Ovary (tissue), 10 donors: ENCODE measurements at places on chromosomes 3 and 15. TPM values are rescaled to one million over a fixed set of nuclear protein-coding genes. Genes with fewer than 3 reads are reported as not detected.

Gene ZBTB47
- polyA plus RNA-seq = 7.7 TPM

Gene SPATA16
- not detected for polyA plus RNA-seq

Gene PFN2
- 175 TPM for polyA plus RNA-seq

Gene TMEM158
- polyA plus RNA-seq = 3.2 TPM

Gene SLC26A6
- 14.5 TPM for polyA plus RNA-seq

Gene EPHB1
- polyA plus RNA-seq = 0.25 TPM

Gene CGNL1
- polyA plus RNA-seq = 24.0 TPM

Gene XCR1
- polyA plus RNA-seq = 0.04 TPM

Gene ASB14
- polyA plus RNA-seq = not detected

GRCh38 chr3:151379083-151379734, 5.3 kb downstream of the P2RY12 start:
- DNase-seq = peak; percentile 49

- peak; percentile 37 for DNase-seq
Observed at GRCh38 chr15:37109872-37110572, 9.7 kb upstream of the MEIS2 start.

DNA sequence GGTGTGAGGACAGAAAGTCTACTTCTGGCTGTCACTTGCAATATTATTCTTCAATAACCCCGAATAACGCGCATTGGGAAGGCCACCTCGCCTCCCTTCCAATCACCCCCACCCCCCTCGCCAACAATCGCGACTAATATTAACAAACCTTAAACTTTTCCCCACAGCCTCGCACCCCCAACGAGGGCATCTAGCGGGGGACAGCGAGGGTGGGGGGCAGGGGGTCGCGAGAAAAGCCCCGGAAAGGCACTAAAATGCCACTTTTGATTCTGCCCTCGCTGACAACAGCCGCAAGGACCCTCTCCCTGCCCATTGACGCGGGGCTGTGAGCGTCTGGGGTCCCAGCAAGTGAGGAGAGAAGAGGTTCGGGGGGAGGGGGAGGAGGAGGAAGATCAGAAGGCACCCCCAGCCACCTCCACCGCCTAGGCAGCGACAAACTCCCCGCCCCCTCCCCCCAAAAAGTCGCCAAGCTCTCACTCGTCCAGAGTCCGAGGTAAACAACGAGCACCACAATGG, 868 bp downstream of the SATB1 start:
- peak; percentile 43 for DNase-seq

GRCh38 chr3:49703956-49704355, 14.6 kb downstream of the RNF123 start:
- no peak for DNase-seq

DNA sequence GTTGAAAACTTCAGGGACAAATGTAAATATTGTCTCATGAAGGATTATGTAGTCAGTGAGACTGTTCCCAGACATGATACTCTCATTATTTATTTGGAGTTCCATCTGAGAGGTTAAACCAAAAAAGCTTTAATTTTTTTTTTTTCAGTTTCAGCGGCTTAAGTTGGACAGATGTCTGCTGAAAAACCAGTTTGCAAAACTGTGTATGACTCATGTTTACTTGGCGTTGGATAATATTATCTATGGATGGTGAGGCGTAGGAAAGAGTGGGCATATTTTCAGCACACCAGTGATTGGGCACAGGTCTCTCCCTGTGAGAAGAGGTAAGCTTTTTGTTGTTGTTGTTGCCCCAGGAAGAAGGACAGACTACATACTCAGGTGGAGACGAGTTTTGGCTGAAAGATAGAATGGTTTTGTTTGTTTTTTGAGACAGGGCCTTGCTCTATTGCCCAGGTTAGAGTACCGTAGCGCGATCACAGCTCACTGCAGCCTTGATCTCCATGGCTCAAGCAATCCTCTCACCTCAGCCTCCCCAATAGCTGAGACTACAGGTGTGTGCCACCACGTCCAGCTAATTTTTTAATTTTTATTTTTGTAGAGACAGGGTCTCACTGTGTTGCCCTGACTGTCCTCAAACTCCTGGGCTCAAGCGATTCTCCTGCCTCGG, 16.4 kb upstream of the ANXA2 start:
- no peak for DNase-seq

DNA sequence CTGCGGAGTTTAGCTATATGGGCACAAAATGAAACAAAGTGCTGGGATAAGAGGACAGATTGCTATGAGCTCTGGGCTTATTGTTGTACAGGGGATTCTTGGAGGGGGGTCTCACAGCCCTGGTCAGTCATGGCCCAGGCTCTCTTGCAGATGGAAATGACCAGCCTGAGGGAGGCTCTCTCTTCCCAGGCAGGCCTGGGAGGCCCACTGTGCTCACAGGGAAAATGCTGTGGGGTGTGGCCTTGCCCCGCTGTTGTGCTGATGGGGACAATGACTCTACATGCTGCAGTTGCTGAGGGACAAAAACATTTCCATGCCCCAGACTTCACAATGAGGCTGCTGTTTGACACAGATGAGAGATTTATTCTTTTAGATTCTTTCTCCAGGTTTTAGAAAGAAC, 202.2 kb downstream of the KLF13 start:
- no peak for DNase-seq

DNA sequence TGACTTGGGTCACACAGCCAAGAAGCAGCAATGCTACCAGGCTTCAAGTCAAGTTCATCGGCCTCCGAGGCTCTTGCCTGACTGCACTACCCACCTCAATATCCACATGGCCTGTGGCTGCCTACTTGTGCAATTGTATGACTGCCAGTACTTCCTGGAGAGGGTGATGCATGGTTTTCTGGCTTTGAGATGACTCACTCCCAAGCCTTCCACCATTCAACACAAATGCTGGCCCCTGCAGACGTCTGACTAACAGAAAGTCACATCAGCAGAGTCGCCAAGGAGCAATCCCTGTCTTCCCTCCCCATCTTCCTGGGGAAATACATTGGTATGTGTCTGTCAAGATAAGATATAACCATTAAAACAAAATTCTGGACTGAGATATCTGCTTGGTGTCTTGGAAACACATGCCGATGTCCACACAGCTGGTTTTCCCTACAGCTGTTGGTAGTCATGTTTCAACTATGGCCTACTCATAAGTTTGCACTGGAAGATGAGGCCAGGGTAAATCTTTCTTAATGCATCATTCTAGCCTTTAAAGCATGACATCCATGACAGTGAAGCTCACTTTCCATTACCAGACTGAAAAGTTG, 79.6 kb upstream of the SPATA12 start:
- DNase-seq = no peak

GRCh38 chr3:14358426-14359211, 43.8 kb upstream of the SLC6A6 start:
- peak; percentile 86 for DNase-seq

GRCh38 chr3:57791245-57791644, 35.1 kb downstream of the SLMAP start:
- DNase-seq = no peak

GRCh38 chr15:45714590-45715488, 80.0 kb downstream of the SQOR start:
- DNase-seq = no peak

GRCh38 chr15:94522125-94522524, 290.8 kb downstream of the MCTP2 start:
- no peak for DNase-seq

GRCh38 chr3:13411186-13411860, 8.8 kb downstream of the NUP210 start:
- DNase-seq = no peak

DNA sequence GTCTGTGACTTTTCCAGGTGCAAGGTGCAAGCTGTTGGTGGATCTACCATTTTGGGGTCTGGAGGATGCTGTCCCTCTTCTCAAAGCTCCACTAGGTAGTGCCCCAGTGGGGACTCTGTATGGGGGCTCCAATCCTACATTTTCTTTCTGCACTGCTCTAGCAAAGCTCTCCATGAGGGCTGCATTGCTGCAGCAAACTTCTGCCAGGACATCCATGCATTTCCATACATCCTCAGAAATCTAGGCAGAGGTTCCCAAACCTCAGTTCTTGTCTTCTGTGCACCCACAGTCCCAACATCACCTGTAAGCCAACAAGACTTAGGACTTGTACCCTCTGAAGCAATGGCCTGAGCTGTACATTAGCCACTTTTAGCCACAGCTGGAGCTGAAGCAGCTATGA, 694.5 kb upstream of the BCHE start:
- no peak for DNase-seq

DNA sequence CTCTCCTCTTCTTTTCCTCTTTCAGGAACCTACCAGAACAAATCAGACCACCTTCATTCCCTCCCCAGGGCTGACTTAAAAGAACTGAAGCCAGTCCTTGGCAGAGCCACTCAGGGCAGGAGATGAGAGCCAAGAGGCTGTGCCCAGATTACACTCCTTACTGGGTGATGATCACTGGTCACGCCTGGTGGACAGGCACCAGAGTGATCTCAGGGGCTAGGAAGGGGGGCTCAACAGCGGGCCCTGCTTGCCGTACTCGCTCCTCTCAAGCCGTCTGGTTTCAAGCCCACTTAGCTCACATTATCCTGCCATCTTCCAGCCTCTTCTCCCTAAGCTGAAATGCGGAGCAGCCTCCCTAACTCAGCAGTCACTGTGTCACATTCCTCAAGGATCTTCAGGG, 1.7 kb upstream of the FAH start:
- no peak for DNase-seq

- DNase-seq = no peak
Observed at GRCh38 chr3:16319307-16319706, 54.3 kb downstream of the OXNAD1 start.

GRCh38 chr3:81735334-81735733, 26.1 kb downstream of the GBE1 start:
- no peak for DNase-seq

- no peak for DNase-seq
Observed at GRCh38 chr15:32981536-32981935, 213.0 kb downstream of the FMN1 start.

DNA sequence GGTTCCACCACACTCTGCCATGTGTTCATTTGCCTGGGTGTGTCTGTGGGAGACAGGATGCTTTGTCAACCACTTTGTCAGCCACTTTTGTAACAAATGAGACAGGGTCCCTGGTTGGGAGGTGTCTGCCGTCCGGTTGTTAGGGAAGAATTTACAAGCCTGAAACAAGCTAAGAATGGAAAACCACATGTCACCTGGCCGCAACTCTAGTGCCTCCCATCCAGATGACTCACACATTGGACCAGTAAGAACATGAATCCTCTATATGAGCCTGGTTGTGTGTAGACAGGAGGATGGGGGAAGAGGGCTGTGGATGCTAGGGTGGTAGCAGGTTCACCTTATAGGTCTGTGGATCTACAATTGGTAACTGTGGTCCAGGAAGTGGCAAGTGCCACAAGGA, 335.3 kb downstream of the CLSTN2 start:
- DNase-seq = no peak

- DNase-seq = no peak
Observed at GRCh38 chr3:17505856-17506255, 236.6 kb downstream of the TBC1D5 start.

- DNase-seq = no peak
Observed at GRCh38 chr3:40649346-40649745, 124.6 kb downstream of the ZNF621 start.

GRCh38 chr3:156825795-156826143, 384 bp upstream of the LEKR1 start:
- DNase-seq = no peak
